Large intestine (tissue), 12 donors: ENCODE measurements at places on chromosomes 5 and 9. TPM values are rescaled to one million over a fixed set of nuclear protein-coding genes. Genes with fewer than 3 reads are reported as not detected.

DNA sequence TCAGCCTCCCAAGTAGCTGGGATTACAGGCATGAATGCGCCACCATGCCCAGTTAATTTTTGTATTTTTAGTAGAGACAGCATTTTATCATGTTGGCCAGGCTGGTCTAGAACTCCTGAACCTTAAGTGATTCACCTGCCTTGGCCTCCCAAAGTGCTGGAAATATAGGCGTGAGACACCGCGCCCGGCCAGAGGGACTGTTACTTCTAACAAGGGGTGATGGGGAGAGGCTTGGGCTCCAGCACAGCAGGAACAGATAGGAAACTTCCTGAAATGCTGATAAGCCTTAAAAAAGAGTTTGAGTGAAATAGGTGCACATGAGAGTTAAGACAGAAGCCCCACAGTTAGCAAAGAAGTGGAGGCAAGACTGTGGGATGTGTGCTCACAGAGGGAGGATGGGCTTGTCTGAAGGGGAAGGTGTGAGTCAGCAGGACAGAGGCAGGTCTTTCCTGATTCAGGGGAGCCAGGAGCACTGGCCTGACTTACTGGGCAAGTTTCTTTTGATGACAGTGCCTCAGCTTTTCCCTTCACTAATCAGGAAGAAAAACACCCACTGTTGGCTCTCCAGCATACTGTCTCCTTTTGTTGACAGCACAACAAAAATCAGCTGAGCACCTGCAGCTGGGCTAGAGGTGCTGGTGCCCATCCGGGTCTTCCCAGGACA lies 68.4 kb downstream of the RAD23B start:
- no peaks in the 10 kb centered on the region for H3K36me3 ChIP-seq
- no peak overlapping the region for H3K4me3 ChIP-seq
- no peak for DNase-seq
- H3K27ac ChIP-seq: no peak overlapping the region

DNA sequence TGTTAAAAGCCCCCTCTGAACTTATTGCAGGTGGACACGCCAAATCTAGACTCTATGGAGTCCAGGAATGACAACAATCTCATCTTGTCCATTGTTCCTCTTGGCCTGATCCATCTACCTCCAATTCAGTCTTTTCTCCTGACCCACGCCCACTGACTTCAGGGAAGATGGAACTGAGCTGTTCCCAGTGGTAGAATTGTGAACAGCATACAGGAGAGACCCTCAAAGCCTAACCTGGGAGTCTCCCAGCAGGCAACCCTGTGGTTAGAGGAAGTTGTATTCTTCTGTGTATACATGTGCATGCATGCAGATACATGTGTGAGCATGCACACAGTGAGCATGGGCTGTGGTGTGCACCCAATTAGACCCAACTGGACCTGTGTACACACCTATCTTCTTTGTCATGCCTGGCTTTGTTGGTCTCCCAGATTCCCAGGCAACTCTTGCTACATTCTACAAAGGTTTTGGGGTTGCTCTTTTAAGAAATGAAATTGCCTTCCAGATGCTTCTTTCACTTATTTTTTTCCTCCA lies 286.0 kb downstream of the ZSWIM6 start:
- H3K36me3 ChIP-seq: no peaks in the 10 kb centered on the region
- no peak for DNase-seq
- no peak overlapping the region for H3K27ac ChIP-seq
- H3K27me3 ChIP-seq: no peaks in the 10 kb centered on the region
- H3K4me1 ChIP-seq: no peaks in the 10 kb centered on the region

The EFNA5 gene
- 6.1 TPM for polyA plus RNA-seq

DNA sequence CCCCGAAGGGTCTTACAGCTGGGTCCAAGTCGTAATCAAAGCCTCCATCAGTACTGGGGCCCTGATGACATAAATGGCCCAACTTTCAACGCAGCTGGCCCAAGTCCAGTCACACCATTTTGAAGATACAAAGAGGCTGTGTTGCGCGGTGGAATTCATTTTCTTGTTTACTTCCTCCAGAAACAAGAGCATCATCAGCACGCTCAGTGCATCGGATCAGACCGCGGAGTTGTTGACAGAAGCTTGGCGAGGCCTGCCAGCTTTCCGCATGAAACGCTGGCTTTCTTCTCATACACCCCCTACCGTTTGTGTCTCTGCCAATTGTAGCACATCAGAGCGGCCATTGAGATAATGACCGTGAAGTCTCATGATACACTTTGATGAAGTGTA lies 101.7 kb upstream of the SPATA31D4 start:
- no peak overlapping the region for H3K4me3 ChIP-seq
- H3K27me3 ChIP-seq: no peaks in the 10 kb centered on the region
- H3K36me3 ChIP-seq: no peaks in the 10 kb centered on the region
- peak; percentile 56 for DNase-seq

DNA sequence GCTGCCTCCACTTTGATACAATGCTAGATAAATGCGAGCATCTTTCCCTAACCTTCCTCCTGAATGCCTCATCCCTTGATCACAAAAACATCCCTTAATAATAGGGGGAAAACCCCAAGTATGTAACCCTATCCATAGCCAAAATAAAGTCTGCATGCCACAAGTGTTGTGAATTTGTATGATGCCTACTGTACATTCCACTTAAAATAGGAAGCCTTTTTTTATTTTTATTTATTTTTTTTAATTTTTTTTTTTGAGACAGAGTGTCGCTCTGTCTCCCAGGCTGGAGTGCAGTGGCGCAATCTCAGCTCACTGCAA lies 207.0 kb downstream of the AOPEP start:
- H3K27ac ChIP-seq: no peak overlapping the region
- H3K27me3 ChIP-seq: no peaks in the 10 kb centered on the region
- DNase-seq: no peak
- no peak overlapping the region for H3K4me3 ChIP-seq

DNA sequence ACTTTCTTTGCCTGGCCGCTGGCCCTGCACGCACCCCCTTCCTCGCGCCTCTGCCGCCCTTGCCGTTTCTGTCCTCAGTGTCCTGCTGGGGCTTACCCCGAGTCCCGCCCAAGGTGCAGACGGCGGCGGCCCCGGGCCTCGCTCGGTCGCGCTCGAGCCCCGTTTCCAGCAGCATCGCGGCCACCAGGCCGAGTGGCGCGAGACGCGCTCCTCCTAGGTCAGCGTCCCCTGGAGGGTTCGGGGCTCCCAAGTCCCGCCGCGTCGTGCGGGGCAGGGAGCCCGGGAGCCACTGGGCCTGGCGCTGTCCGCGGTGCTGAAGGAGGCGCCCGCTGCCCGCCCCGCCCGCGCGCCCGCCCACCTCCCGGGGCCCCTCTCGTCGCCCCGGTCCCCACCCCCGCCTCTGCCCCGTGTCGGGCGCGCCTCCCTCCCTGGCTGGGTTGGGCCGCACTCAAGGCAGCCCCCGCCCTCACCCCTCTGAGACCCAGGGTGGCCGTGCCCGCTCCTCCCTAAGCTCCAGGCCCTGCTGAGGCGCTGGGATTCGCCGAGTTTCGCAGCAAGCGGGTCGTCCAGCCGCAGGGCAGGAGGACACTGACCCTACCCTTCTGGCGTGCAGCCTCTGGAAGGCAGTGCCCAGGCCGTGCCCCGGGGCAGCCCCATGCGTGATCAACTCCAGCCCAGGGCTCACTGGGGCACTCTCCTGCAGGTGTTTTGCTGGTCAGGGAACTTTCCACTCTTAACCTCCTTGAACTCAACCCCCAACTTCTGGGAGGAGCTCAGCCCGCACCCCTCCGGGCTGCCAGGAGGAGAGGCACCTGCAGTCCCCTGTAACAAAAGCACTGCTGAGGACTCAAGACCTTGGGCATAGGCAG lies at the start of gene LHX3:
LHX3 (minus strand) TSS at position 291 of the 869 bp plus-strand sequence; CDS start at position 175, 116 bp downstream.
- H3K4me1 ChIP-seq: peaks cover 2% of the 10 kb centered on the region
- no peak for DNase-seq
- peaks cover 49% of the 10 kb centered on the region for H3K27me3 ChIP-seq
- H3K4me3 ChIP-seq: no peak within 1 kb of the TSS
- H3K27ac ChIP-seq: no peak within 1 kb of the TSS

The SGCD gene
- 9.0 TPM for polyA plus RNA-seq

GRCh38 chr9:122122903-122123632 lies 30.0 kb upstream of the TTLL11 start:
- peaks cover 3% of the 10 kb centered on the region for H3K4me1 ChIP-seq
- peaks cover 40% of the 10 kb centered on the region for H3K27me3 ChIP-seq
- H3K4me3 ChIP-seq: no peak overlapping the region
- peak; percentile 32 for DNase-seq
- no peaks in the 10 kb centered on the region for H3K36me3 ChIP-seq

The PDGFRB gene
- 18.6 TPM for polyA plus RNA-seq

The WNT8A gene
- polyA plus RNA-seq: not detected

DNA sequence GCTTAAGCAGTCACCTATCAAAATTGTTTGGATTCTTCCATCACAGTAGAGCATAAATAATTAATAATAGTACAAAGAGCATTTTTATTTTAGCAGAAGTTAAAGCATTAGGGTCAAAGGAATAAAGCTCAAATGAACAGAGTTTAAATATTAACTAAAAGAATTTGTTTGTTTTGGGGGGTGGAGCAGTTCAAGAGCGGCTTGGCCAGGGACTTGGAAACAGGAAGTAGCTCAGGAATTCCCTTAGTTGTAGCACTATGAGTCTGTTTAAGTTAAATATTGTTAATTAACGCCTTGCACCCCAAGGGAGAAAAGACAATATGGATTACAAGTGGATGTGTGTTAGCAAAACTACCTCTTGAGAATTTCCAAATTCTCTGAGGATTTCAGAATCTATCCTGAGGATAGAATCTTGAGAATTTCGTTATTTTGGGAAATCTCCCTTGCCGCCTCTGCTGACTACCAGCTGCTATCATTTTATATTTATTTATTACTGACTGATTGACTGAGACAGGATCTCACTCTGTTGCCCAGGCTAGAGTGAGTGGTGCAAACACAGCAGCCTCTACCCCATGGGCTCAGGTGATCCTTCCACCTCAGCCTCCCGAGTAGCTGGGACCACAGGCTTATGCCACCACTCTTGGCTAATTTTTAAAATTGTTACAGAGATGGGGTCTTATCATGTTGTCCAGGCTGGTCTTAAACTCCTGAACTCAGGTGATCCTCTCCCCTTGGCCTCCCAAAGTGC lies 96.7 kb upstream of the CHD1 start:
- no peaks in the 10 kb centered on the region for H3K27me3 ChIP-seq
- H3K27ac ChIP-seq: peak overlapping the region; percentile 63
- no peak overlapping the region for H3K4me3 ChIP-seq

GRCh38 chr9:71931166-71931565 lies 19.7 kb downstream of the C9orf85 start:
- no peak for DNase-seq
- H3K4me3 ChIP-seq: no peak overlapping the region
- H3K27ac ChIP-seq: no peak overlapping the region
- no peaks in the 10 kb centered on the region for H3K4me1 ChIP-seq
- H3K36me3 ChIP-seq: no peaks in the 10 kb centered on the region

- no peak overlapping the region for H3K4me3 ChIP-seq
- no peaks in the 10 kb centered on the region for H3K27me3 ChIP-seq
- DNase-seq: no peak
- H3K36me3 ChIP-seq: no peaks in the 10 kb centered on the region
- no peaks in the 10 kb centered on the region for H3K4me1 ChIP-seq
Observed at GRCh38 chr5:146073239-146073900, 32.0 kb downstream of the PLAC8L1 start.

GRCh38 chr9:132838291-132838690 lies 39.8 kb downstream of the AK8 start:
- no peak overlapping the region for H3K27ac ChIP-seq
- no peak overlapping the region for H3K4me3 ChIP-seq
- no peak for DNase-seq
- H3K27me3 ChIP-seq: no peaks in the 10 kb centered on the region

DNA sequence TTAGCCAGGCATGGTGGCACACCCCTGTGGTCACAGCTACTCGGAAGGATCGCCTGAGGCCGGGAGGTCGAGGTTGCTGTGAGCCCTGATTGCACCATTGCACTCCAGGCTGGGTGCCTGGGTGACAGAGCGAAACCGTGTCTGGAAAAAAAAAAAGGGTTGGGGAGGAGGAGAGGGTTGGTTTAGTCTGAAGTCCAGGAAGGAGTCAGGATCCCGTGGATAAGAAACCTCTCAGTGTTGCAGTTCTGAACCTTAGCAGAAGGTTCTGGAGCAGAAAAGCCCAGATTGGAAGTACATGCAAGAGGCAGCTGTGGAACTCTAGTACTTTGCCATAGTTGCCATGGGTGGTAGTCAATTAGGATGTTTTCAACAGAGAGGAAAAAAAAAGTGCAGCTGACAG lies 125.2 kb upstream of the CPEB4 start:
- H3K36me3 ChIP-seq: no peaks in the 10 kb centered on the region
- peaks cover 78% of the 10 kb centered on the region for H3K4me1 ChIP-seq
- peak overlapping the region; percentile 97 for H3K27ac ChIP-seq
- H3K4me3 ChIP-seq: no peak overlapping the region

The PPP3R2 gene
- polyA plus RNA-seq: 0.01 TPM

DNA sequence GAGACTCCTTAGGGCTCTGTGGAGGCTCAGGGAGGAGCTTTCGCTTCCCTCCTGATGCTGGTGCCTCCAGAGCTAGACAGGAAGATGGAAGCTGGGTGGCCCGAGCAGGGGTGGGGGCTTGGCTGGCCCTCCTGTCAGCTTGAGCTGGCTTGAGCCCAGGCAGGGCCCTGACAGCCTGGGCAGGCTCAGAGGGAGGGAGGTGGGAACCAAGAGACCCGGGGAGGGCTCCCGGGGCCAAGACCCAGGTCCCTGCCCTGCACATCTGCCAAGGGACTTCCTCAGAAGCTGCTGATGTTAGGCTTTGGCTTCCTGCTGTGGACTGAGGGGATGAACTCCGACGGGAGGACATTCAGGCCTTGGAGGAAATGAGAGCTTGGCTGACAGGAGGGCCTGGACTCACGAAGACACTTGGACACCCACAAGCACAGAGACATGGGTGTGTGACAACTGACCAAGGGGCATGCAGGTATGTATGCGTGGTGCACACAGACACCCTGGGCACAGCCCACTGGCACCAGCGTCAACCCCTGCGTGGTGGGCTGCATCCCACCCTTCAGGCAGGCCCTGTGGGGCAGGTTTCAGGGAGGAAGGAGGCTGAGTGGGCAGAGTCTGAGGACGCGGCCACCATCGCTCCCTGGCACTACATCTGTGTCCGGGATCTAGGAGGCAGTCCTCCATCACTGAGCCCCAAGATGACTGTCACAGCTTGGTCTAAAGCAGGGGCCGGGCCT lies 1.7 kb upstream of the LTC4S start:
- H3K27me3 ChIP-seq: no peaks in the 10 kb centered on the region
- DNase-seq: no peak
- H3K4me3 ChIP-seq: no peak overlapping the region
- H3K36me3 ChIP-seq: peaks cover 6% of the 10 kb centered on the region
- no peak overlapping the region for H3K27ac ChIP-seq

The MTREX gene
- polyA plus RNA-seq: 64.7 TPM

The SWI5 gene
- 21.6 TPM for polyA plus RNA-seq

GRCh38 chr5:133624316-133624715 lies 12.0 kb upstream of the FSTL4 start:
- H3K27me3 ChIP-seq: no peaks in the 10 kb centered on the region
- no peaks in the 10 kb centered on the region for H3K4me1 ChIP-seq
- H3K4me3 ChIP-seq: no peak overlapping the region
- DNase-seq: no peak
- no peak overlapping the region for H3K27ac ChIP-seq
